ENCODE measurements at places on chromosomes 5 and 9. TPM values are rescaled to one million over a fixed set of nuclear protein-coding genes. Genes with fewer than 3 reads are reported as not detected.

DNA sequence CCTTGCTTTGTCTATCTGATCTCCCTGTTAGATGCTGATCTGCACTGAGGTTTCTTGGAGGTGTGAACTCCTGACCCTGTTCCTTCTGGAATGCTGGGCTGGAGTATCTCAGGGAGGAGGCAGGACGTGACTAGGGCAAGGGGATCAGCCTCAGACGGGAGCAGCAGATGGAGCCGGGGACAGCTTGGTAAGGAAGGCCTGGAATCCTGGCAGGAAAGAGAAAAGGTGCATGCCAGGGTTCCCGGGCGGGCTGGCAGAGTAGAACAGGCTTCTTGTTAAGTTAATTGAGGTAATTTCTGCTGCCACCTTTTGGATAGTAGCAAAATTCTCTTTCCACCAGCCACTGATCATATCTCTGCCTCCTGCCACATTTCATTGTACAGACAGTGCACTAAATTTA is 180.9 kb downstream of the ZNF462 start:
- peak; percentile 29 for ATAC-seq

IL9 gene
- total RNA-seq, result not detected

LTC4S gene
- total RNA-seq, result 8.8 TPM

GRCh38 chr5:102617191-102618187 is 118.7 kb upstream of the SLCO6A1 start:
- ATAC-seq, result peak; percentile 80

SPATA31E1 gene
- not detected for total RNA-seq
